ENCODE measurements at places on chromosomes 11 and 22.

GRCh38 chr11:15816260-15816871 is 540.0 kb downstream of the SOX6 start:
- no peak for DNase-seq

DNA sequence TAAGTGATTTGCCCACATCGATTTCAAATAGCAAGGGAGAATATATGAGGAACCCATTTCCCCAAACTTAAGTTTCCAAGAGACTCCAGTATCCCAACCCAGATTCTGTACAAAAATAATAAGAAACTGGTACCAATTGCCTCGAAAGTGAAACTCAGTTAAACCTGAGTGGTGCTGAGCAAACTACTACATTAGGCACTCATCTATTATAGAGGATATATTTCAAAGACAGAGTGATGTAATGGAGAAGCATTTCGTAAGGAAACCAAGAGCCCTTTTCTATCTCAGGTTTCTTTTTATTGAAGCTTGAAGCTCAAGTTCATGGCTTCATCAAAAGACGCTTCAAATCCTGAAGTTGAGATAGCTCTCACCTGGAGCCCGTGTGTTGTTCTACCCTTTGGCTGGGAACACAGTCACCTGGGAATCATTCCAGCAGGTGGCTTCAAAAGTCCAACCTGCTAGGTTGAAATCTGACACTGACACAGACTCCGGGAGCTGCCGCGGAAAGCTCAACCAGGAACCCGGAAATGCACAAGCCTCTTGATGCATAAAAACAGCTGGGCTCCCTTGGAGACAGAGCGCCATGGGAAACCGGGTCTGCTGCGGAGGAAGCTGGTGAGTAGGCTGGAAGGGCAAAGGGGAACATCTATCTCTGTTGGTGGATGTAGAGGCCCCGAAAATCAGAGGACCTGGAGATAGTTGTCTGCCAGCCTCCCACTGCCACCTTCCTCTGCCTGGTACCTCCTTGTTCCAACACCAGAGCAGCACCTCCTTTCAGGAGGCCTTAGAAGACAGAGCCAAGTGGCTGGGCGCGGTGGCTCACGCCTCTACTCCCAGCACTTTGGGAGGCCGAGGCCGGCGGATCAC is at the start of gene C11orf52:
TSS of gene C11orf52 (plus strand) at position 524 of the 867 bp plus-strand sequence. CDS start at position 584, 60 bp downstream.
- no peak for DNase-seq

DNA sequence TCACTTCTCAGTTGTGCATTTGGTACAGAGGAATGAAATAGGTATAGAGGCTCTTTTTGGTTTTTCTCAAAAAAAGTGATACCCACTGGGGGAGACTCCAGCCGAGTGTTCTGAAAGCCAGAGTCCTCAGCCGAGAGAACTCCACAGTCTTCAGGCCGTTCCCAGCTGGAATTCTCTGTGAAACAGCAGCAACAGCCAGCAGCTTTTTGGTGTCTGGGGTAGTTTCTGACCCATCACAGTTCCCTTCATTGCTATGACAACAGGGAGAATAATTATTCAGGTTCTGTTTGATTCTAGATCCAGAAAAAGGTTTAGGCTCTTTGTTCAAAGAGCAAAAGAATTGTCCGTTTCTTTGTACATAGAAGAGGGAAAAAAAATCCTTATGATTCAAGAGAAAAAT is 84.6 kb downstream of the C22orf31 start:
- no peak for DNase-seq

- no peak for DNase-seq
These were observed 7.8 kb upstream of the FANCF start for GRCh38 chr11:22633354-22633902.

- no peak for DNase-seq
These were observed 46.1 kb upstream of the PRDM11 start for GRCh38 chr11:45100339-45100738.

DNA sequence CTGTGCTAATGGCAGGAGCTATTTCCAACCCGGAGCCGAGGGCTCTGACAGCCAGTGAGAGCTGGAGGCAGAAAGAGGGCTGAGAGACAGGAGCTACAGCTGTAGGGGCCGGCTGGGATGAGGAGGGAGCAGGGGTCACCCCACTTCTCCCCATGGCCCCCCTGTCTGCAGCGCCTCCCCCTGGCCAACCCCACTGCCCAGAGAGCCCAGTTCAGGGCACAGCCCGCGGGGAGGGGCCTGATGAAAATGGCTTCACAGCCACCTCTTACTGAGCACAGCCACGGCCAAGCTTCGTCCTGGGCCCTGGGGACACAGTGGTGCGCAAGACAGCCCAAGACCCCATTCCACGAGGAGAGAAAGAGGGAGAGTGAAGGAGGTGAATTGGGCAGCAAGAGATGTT is 27.9 kb downstream of the RPL3 start:
- no peak for DNase-seq

DNA sequence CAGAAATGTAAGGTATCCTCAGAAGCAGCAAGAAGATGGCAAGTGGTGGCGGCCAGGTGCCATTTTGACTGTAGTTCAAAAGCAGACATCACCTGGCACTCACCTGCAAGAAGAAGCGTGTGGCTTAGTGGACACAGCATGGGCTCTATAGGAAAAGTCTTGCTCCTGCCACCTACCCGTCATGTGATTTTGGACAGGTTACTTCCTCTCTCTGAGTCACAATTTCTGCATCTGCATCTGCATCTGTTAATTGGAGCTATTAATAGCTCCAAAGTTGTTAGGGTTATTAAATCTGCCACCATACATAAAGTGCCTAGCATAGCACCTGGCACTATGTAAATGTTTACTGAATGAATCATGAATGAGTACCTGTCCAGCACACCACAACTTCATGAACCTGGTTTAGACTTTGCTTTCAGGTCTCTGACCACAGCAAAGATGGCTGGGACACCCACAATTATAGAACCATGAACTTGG is 16.8 kb downstream of the RAB30 start:
- DNase-seq = no peak

DNA sequence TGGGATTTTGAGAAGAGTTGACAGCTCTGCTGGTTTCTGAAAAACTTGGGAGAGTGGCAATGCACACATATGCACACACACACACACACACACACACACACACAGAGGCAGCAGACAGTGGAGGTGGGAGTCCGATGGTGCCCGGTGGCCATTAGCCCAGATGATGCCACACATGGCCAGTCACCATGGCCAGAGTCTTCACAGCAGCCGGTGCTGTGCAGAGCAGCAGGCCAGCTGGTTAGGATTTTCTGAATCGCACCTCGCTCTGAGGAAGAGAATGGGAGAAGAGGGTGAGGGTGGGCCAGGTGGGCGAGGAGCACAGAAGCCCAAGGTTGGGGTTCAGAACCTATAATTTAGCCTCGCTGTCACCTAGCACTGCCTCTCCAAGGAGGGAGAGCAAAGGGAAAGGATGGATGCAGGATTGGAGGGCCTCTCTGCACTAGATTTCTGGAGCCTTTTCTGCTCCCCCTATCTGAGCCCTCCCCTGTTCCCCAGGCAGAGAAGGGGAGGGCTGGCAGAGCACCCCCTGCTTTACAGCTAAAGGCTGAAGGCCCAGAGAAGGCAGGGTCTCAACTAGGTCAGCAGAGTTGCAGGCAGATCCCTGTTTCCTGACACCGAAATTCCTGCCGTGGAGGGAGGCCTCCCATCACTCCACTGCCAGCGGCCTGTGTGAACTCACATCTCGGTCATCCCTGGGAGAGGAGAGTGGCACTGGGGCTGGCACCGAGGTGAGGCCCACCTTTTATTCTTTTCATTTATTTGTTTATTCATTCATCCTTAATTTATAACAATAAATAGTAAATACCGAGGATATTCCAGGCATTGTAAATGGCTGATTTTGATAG is 25.8 kb upstream of the FXYD6 start:
- DNase-seq = no peak

DNA sequence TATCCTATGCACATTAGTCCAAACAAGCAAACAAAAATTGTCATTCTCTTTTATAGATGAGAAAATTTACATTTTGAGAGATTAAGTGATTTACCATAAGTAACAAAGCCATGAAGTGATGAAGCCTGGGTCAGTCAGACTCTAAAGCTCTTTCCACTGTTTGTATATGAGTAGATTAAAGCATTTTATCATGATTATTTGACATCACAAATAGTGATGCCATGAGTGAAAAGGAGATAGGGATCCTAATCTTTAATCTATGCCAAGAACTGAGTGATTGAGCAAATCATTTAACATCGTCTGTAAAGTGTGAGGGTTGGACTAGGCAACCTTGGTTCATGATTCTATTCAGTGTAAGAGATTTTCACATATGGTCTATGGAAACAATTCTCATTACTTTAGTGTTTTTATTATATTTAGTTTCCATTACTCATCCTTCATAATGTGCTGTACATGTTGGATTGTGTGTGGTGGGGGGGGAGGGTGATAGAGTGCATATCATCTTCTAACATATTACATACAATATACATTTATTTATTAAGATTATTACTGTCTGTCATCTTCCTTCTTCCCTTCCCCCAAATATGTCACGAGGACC is 50.7 kb downstream of the ARHGEF12 start:
- DNase-seq = no peak

- DNase-seq = no peak
These were observed 30.9 kb upstream of the PDE3B start for GRCh38 chr11:14612694-14613093.

DNA sequence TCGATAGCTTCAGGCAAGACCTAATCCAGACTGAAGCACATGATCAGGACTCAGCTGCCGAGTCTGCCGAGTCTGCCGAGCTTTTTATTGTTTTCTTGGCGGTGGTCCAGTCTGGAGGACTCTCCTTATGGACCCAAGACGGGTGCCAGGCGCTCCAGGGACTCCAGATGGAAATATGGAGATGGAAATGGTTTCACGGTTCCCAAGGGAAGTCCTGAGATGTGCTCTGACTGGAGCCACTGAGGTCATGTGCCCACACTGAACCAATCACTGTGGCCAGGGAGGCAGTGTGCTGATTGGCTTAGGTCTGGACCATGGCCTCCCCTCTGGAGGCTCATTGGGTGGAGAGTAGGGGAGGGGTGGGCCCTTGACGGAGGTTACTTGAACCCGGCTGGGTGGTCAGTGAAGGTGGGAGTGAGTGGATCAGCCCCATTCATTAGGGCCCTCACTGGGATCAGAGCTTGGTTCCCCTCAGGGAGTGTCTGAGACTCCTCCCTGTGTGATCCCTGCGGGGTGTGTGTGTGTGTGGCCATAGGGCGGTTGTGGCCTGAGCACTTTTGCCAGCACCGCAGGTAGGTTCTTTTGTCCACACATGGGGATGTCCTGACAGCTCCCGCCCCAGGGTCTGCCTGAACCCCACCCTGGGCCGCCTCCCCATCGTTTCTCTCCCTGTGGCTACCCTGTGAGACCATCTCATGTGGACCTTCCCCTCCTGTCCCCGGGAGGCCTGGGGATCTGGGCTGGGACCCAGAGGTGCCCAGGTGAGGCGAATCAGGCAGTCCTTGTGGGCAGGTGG is 14.0 kb downstream of the RPS6KA4 start:
- peak; percentile 68 for DNase-seq

- no peak for DNase-seq
These were observed 16.5 kb upstream of the USP18 start for GRCh38 chr22:18133452-18133851.

GRCh38 chr11:88104408-88104807 is 70.8 kb downstream of the RAB38 start:
- no peak for DNase-seq

- no peak for DNase-seq
These were observed 78.5 kb downstream of the LUZP2 start for GRCh38 chr11:24575392-24575791.

DNA sequence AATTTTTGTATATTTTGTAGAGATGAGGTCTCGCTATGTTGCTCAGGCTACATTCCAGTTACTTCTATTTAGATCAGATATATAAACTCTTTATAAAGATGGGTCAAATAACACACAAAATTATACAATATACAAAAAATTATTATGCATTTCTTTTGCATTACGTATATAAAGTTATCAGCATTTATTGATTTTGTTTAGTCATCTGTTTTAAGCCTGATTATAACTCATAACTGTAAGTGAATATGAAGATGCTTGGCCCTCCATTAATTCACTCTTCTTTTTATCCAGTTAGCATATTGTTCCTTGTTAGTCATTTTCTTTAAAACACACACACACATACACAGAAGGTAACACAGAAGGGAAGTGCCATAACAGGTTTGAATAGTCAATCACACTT is 14.5 kb downstream of the AQP11 start:
- no peak for DNase-seq

DNA sequence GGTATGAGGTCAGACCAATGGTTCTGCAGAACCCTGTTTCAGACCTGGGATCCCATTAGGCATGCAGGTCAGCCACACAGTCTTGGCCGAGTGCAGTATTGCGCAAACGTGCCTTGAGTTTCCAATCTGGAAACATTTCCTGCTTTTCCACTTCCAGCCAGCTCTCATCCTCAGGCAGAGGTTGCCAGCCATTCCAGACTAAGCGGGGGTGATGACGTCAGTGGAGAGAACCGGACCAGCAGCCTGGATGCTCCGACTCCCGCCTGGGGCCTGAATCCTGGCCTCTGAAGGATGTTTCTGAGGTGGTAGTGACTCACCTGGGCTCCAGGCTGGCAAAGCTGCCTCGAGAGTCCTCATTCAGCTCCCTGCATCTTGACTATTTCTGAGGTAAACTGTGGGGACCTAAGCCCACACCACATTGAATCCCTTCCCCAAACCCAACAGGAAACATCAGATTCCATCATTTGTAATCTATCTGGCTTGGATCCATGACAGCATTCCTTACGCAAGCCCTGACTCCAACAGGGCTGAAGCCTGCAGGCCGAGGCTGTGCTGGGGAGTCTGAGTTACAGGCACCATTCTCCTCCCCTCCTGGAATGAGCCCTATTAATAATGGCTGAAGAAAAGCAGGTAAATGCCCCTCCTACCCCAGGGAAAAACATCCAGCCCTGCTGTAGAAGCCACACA is 83.0 kb downstream of the ABTB2 start:
- peak; percentile 79 for DNase-seq

DNA sequence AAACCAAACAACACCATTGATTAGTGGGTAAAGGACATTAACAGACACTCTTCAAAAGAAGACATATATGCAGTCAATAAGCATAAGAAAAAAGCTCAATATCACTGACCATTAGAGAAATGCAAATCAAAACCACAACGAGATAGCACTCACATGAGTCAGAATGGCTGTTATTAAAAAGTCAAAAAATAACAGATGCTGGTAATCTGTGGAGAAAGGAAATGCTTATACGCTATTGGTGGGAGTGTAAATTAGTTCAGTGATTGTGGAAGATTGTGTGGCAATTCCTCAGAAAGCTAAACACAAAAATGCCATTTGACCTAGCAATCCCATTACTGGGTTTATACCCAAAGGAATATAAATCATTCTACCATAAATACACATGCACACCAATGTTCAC is 182.6 kb downstream of the TRPC6 start:
- no peak for DNase-seq

All from hypothalamus (tissue), 51 donors.